ENCODE measurements at places on chromosomes 11 and 22. TPM values are rescaled to one million over a fixed set of nuclear protein-coding genes. Genes with fewer than 3 reads are reported as not detected.

Gene FAM227A
- total RNA-seq = 0.63 TPM

Gene ZP1
- not detected for total RNA-seq

Gene BIRC3
- 109 TPM for total RNA-seq

Gene PIWIL4
- 0.37 TPM for total RNA-seq

Gene TMEM191B
- 3.2 TPM for total RNA-seq

Gene FAT3
- not detected for total RNA-seq

Gene MS4A3
- total RNA-seq = not detected

Gene CFAP300
- not detected for total RNA-seq

Gene TEX54
- total RNA-seq = not detected
